ENCODE measurements at places on chromosomes 13 and 19. TPM values are rescaled to one million over a fixed set of nuclear protein-coding genes. Genes with fewer than 3 reads are reported as not detected.

SIGLEC6 gene
- total RNA-seq, result not detected

GRCh38 chr19:1276628-1277022, 1.3 kb downstream of the FAM174C start:
- no peak for DNase-seq

CNFN gene
- not detected for total RNA-seq

DNA sequence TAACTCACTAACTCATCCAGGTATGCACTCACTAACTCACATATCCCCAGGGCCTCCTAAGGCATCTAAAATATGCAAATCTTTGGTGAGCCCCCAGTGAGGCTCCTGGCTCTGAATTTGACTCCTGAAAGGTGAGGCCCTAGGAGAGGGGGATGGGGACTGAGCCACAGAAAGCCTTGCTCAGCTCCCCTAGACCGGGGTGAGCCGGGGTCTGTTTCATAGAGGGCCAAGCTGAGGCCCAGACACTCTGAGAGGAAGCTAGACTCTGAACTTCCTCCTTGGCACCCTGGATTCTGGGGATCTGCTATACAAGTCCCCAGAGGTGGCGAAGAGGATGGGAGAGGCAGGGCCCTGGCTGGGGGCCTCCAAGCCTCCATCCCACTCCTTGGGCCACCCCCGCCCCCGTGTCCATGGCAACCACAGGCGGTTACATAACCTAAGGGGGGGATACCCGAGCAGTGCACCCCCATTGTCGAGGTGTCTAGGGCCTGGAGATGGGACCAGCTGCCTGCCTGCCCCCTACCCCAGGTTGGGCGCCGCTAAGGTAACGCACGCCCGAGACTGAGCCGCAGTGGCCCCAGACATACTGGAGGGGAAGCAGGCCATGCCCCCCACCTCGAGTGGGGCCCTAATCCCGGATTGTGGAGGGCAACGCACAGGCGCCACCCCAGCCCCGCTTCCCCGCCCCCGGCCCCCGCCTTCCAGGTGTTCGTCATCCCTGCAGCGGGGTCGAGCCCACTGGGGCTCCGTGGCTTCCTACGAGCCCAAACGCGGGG, 646 bp downstream of the ABHD8 start:
- peak; percentile 68 for DNase-seq

GRCh38 chr13:36629057-36629385, 44.8 kb upstream of the SERTM1 start:
- DNase-seq, result no peak

DNA sequence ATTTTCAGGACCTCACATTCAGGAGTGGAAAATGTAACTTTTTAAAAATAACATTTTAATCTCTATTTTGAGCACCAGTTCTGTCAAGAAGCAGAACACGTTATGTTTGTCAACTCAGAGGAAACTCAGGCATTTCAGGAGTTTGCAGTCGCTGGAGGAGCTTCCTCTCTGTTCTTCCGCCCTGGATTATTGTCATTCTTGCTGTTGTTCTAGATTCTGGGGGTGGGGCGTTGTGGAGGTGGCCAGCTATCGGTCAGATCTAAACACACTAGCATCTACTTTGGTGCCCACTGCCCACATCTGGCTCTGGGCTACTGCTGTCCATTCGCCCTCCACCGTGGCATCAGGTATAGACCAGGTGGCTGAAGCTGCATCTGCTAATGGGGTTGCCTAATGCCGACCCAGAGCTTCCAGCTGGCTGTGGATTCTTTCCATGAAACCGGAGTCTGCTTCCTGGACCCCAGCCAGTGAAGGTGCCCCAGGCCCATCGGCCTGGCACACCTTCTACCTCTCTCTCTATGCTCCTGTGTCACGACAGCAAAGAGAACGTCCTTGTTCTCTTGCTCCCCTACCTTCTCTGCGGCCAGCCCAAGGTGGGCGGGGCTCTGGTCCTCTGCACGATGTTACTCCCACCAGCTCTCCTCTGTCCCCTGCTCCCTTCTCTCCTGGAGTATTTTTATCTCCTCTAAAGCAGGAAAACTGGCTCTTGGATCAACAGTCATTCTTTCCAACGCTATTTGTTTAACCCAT, 36.7 kb upstream of the DGKH start:
- no peak for DNase-seq

GRCh38 chr19:51394050-51394836, 3.9 kb upstream of the C19orf84 start:
- peak; percentile 98 for DNase-seq

ZNF761 gene
- total RNA-seq, result 13.2 TPM

GRCh38 chr13:102584434-102584833, 12.4 kb upstream of the TPP2 start:
- no peak for DNase-seq

- no peak for DNase-seq
Observed at GRCh38 chr13:60230593-60230992, 66.9 kb upstream of the DIAPH3 start.

USHBP1 gene
- 1.2 TPM for total RNA-seq

All from cerebellum (tissue), 4 donors.